ENCODE measurements at places on chromosomes 2 and 18.

DNA sequence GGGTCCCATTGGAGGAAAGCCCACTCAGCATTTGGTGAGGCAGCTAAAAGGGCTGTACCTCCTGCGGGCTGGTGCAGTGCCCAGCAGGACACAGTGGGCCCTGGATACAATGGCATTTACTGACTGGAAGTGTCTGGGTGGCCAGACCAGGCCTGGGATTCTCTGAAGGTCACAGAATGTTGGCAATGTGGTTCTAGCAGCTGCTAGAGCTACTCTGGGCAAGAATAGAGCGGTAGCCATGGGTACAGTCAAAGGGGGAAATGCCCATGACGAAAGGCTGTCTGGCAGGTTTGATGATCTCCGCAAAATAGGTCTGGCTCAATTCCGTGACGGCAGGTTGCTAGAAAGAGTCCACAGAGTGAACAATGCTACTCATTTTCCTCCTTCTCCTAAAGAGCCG is 241.8 kb downstream of the AFF3 start:
- no peak for DNase-seq

DNA sequence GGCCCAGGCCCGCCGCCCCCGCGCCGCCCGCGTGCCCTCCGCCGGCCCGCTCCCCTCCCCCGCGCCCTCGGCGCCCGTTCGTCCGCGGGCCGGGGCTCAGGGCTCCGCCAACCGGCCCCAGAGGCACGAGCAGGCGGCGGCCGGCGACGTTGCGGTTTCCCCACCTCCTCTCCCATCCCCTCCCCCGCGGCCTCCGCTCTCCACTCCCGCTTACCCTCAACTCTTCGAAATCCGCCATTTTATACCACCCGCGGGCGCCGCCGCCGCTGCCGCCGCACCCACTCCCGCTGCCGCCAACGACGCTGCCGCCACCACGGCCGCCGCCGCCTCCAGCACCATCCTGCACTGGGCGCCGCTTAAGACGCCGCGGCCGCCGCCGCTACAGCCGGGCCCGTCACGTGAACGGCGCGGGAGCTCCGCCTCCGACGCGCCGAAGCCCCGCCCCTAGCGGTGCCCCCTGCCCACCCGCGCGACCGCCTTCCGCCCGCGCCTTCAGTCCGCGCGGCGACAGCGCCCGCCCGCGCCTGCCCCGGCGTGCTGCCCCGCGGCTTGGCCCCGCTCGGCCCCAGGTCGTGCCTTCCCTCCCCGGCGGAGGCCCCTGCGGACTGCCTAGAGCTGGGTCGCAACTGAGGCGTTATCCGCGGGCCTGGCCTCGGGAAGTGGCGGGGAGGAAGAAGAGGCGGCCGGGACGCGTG is at the start of the genes KATNAL2 and PIAS2:
KATNAL2 (plus strand) TSS at position 495 of the 695 bp plus-strand sequence. CDS start 29,271 bp downstream, outside the sequence.
PIAS2 (minus strand) TSS at position 400 of the 695 bp plus-strand sequence; CDS start at position 238, 162 bp downstream.
- peak; percentile 43 for DNase-seq

DNA sequence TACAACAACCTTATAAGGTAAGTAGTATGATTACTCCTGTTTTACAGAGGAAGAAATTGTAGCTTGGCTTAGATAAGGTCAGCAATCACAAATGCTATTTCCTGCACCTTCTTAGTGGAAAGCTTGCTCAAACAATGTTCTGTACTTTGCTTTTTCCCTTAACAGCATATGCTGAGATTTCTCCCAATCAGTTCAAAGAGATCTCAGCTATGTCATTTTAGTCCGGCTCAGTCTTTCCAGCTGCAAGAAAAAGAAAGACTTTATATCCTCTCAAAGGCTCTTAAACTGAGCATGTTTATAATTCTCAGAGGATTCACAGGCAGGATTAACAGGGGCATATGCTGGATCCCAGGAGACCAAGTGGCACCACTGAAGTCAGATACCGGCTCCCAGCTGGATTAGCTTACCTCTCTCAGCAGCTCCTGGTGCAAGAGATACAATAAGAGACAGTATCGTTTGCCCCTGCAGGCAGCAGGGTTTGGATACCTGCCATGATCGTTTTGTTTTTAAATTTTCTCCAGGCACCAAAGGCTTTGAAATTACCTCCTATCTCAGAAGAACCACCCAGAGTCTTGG is 29.5 kb downstream of the KIAA2012 start:
- no peak for DNase-seq

GRCh38 chr2:175935289-175936181 is 66.5 kb downstream of the LNPK start:
- DNase-seq = no peak

DNA sequence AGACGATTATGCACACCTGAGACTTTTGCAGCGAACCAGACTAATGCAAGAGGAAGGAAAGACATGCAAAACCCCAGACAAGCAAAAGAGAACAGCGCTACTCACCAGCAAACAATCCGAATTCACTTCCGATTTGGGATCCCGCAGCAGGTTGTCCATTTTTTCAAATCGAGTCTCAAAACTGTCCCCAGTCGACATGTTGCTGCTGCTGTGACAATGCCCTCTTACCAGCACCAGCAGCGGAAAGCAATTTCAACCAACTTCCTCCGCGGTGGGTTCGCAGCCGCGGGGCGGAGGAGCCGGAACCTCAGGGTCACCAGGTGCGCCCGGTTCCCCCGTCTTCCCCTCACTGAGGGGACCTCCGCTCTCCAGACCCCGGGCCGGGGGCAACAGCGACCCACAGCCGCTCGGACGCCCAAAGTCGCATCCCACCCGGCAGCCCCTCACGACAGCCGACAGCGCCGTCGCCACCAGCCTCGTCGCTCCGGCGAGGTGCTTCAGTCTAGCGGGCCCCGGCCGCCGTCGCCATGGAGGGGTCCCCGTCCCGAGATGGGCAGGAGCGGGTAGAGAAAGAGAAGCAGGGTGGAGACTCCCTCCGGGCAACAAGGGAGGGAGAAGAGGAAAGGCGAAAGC is 784 bp downstream of the ROCK1 start:
- DNase-seq = no peak
